Stimulated activated CD8-positive, alpha-beta memory T cell treated with anti-CD3 and anti-CD28 coated beads, Interleukin-15, amount 100 ng/mL, for 48 hours (primary cell): ENCODE measurements at places on chromosomes 7 and 10.

GRCh38 chr7:82429408-82429807, 14.2 kb downstream of the CACNA2D1 start:
- DNase-seq: no peak

- DNase-seq: no peak
Measured at GRCh38 chr10:184911-185310, 49.7 kb downstream of the ZMYND11 start.

- DNase-seq: no peak
Measured at GRCh38 chr7:122006687-122007086, 133.7 kb downstream of the PTPRZ1 start.

- no peak for DNase-seq
Measured at GRCh38 chr7:106569500-106569929, 91.4 kb downstream of the CCDC71L start.

GRCh38 chr10:69352569-69353264, 64.0 kb downstream of the TACR2 start:
- DNase-seq: no peak

DNA sequence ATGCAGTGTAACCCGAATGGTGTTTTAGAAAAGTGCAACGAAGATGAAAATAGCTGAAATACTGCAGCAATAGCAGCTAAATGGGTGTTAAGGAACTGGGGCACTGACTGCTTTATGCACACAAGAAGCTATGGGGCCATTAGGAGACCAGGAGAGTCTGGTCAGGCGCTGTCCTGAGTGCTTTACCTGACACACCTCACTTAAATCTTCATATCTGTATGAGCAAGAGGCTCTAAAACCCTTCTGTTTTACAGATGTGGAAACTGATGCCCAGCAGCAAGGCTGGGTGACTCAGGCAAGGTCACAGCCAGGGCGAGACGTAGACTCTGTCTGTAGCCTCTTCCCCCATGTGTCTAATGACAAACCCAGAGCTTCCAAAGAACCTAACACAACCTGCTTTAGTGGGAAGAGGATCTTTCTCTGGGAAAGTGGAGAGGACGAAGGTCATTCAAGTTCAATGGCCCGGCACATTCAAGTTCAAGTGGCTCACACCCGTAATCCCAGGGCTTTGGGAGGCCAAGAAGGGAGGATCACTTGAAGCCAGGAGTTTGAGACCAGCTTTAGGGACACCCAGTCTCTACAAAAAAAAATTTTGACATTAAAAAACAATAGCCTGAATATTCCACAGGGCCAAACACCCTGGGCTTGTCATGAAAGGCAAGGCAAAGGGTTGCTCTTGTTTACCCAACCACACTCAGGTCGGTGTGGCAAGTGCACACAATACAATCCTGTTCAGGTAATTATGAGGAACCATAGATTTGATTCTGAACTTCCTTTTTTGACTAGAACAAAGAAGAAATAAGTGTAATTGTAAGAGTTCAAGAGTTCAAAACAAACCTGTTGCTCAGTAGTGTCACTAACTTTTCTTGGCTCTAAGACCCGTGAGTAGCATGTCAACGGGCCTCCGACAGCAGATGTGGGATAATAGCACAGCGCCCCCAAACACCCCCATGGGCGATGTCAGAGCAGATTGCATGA, 53.7 kb upstream of the KLF6 start:
- no peak for DNase-seq

- DNase-seq: no peak
Measured at GRCh38 chr7:45915606-45916005, 5.5 kb downstream of the IGFBP3 start.

DNA sequence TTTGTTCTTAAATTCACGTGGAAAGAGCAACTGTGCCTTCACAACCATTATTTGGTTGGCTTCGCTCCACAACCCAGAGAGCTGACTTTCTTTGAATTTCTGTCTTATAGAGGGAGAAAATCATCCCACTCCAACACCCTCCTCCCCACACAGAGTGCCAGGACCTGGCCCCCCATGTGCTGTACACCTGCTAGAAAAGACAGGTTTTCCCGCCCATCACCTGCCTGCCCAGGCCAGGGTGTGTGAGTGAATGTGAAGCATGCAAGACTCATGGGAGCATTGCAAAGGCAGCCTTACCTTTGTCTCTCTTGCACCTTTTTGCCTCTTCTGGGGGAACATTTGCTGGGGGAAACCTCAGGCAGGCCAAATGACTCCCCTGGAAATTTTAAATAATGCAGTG, 319.0 kb downstream of the TNS3 start:
- DNase-seq: no peak

DNA sequence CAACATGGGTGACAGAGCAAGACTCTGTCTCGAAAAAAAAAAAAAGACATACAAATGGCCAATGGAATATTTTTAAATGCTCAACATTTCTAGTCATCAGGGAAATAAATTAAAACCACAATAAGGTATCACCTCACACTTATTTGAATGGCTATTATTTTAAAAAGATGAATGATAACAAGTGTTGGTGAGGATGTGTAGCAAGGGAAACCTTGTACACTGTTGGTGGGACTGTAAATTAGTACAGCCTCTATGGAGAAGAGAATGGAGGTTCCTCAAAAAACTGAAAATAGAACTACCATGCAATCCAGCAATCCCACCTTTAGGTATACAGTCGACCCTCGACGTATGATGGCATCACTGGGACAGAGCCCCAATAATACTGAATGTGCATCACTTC, 65.4 kb upstream of the DIP2C start:
- DNase-seq: no peak

DNA sequence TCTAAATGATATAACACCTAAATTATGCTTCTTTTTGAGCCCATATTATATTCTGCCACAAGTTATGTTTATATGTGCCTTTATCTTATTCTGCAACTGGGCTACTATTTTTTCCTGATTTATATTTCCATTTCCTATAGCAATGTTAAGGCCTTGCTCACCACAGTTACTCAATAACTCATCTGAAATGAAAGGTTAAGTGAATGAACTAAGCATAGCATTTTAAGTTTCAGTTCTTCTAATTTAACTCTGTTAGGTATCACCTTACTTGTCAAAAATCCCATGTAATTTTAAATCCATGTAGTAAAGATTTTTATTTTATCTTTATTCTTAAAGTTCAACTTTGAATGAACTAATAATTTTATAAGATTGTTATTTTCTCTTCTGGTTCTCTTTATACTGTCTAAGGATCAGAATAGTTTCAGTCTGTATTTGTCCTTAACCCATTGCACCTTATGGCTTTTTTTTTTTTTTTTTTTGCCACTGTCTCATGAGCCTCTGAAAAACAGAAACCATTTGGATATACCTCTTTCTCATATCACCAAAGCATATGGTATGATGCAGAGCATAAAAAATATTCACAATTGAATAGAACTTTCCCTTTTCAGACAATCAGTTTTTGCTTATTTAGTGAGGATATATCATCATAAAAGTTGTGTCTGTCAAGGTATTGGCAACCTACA, 301.8 kb upstream of the ZWINT start:
- DNase-seq: no peak

DNA sequence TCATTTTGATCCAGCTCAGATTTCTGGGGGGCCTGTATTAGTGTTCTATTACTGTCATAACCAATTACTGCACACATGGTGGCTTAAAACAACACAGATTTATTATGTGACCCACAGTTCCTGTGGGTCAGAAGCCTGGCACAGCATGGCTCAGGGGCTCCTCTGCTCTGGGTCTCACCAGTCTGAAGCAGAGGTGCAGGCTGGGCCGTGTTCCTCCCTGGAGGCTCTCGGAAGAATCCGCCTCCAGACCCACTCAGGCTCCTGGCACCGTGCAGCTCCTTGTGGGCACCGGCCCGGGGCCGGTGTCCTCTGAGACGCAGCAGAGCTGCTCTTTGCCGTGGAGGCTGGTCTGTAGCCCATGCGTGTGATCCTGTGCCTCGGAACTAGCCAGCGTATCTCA, 61.5 kb downstream of the RAMP3 start:
- no peak for DNase-seq

DNA sequence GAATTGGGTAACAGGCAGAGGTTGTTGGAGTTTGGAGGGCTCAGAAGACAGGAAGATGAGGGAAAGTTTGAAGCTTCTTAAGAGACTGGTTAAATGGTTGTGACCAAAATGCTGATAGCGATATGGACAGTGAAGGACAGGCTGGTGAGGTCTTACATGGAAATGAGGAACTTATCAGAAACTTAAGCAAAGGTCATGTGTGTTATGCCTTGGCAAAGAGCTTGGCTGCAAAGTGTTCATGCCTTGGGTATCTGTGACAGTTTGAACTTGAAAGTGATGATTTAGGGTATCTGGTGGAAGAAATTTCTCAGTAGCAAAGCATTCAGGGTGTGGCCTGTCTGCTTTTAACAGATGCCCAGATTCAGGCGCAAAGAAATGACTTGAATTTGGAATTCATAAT, 64.5 kb upstream of the EEPD1 start:
- DNase-seq: no peak

DNA sequence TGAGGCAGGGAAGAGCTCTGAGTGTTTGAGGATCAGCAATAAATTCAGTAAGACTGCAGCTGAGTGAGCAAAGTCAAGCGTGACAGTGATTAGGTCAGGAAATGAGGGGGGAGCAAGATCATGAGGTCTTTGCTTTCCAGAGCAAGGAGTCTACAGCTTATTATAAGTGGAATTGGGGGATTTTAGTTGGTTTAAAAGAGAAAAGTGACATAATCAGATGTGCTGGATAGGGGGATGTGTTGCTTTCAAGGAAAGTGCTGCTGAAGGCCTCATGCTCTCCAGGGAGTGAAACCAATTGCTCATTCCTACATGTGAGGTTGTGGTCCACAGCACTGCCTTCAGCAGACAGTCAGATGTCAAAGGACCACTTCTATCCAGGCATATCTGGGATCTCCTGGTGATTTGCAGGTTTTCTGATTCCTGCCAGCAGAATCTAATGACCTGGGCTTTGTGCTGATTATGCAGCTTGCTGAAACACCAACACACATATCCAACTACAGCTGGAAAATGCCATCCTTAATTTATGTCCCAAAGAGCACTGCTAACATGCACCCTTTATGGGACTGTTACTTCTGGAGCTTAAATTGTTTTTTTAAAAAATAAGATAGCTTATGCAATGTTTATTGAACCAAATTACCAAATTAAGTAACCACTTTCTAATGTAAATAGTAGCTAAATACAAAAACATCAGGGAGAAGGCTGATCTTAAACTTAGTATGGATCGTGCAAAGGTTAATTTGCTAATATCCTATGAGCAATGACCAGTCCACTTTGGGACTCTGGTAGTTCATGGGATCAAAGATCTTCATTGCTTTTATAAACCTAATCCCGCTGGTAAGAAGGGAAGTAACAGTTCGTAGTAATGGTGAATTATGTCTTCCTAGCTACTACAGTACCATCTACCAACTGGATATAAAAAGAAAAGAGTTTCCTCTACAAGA, 607.6 kb downstream of the KCNMA1 start:
- no peak for DNase-seq

DNA sequence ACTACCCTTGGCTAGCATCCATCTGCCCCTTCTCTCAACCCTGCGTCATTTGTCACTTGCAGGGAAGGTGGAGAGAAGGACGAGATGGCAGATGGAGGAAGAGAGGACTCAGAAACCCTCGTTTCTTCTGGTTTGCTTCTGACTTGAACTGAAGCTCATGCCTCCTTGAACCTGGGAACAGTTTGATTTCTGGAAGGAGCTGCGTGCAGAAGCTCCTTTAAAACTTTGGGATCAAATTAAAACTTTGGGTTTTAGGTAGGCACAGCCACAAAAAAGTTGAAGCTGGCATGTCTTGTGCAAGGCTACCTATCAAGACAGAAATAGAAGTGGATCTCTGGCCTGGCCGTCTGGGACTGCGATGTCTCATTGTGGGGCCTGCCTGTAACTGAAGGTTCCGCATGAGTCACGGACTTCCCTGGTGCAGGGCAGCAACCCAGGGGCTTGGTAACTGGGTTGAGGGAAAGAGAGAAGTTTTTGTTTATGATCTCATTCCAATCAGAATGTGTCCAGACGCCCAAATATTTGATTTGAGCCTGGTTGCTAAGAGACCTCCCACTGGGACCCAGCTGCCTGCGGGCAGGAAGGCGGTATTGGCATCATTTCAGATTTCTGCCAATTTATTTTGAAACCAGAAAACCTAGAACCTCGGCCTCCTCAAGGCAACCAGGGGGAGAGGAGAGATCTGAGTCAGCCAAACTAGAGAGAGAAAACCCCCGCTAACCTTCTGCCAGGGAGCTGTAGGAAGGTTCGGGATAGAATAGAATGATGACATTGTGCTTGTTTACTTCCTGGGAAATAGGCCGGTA, 15.8 kb upstream of the CAMK1D start:
- DNase-seq: peak; percentile 56

DNA sequence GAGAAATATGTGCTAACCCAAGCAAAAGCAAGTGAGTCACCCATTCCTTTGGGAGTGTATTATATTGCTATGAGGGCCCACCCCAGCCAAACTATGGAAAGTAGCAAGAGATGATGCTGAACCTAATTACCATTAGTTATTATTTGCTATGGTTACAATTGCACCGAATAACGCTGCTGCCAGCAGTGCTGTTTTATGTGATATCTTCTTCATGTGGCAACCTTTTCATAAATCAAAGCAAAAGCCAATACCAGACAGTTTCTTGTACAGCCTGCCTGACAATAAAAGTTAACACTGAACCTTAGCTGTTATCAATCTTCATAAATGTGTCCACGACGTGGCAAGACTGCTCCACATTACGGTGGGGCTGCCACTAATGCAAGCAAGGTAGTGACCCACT, 241.7 kb upstream of the PLXNA4 start:
- DNase-seq: no peak

DNA sequence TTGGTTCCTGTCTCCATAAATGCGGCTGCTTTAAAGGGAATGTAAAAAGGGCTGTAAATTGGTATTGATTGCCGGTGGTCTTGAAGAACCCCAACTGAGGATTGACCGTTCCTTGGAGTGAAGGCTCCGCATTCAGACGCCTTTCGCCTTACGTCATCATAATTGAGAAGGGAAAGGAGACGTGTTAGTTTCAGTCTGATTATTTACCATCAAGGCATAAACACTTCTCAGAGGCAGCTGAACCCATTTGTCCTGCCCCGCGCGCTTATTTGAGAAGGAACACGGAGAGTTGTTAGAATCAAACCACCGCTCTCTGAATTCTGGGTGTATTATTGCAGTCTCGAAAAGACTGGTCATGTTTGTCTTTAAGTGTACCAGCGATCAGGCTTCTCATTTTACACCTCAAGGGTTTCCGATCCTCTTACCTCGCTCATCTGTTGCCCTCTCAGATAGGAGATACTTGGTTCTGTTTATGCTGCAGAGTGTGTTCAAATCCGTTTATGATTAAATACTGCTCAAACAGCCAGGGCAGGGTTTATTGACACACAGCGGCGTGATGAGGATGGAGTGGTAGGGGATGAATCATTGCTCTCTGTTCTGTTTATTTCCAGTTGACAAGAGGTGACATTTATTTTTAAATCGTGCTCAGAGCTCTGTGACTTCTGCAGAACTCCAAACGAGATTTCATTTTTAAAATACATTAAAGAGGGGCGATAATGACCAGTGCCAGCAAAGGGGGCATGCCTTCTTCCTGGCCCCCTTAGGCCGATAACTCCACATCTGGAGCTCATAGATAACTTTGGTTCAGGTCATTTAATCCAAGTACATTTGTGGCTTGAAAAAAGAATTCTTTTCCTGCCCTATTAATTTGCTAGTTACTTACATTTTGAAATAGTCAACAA, 30.4 kb downstream of the FOXK1 start:
- no peak for DNase-seq

- DNase-seq: no peak
Measured at GRCh38 chr7:44072364-44073231, 7.2 kb upstream of the PGAM2 start.

GRCh38 chr10:124168581-124168980, 75.2 kb upstream of the CHST15 start:
- no peak for DNase-seq
